ENCODE measurements at places on chromosomes 7 and 10.

GRCh38 chr7:22361795-22362194, 4.8 kb upstream of the RAPGEF5 start:
- no peak for DNase-seq

DNA sequence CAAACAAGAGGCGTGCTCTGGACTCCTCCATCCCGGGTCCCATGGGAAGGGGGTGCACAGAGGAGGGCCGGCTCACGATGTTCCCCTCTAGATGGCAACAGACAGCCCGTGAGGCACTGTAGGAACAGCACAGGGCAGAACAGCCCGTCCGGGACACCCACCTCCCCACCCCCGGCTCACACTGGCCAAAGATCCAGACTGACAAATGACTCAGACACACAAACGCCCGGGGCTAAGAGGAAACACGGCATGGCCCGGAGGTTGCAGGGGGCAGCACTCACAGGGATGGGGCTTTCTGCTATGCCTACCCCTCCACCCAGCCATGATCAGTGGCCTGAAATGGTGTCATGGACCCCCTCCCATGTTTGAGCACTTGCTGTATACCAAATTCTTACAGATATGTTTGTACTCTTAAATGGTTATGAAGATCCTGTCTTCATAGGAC, 4.9 kb upstream of the ELN start:
- no peak for DNase-seq

DNA sequence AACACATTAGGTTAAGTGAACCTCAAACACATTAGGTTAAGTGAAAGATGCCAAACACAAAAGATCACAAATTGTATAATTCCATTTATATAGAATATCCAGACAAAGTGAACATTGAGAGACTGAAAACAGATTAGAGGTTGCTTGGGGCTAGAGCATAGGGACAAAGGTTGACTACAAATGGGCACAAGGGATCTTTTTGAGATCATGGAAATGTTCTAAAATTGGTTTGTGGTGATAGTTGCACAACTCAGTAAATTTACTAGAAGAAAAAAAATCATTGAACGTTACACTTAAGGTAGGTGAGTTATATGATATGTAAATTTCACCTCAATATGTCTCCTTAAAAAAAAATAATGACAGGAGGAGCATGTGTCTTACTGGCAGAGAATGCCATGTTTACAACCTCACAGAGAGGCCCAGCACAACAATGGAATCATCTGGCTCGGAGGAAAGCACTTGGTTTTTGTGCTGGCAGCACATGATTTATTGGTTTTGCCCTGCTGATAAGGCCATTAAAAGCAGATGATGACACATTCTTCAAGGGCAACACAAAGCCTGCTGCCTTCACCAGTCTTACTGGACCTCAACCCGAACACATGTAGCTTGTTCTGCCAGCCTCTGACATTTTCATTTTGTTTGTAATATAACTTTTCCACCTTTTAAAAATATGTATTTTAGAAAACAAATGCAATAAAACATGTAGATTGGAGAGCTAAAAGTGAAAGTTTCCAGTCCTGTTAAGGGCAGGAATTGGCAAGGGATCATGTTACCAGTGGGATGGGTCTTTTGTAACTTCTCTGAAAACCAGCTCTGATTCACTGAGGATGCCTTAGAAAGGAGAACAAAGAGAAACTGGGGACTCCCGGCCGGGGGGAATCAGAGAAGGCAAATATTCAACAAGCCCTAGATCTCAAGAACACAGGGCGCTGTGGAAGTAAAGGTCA, 11.9 kb upstream of the LMOD2 start:
- DNase-seq = no peak

DNA sequence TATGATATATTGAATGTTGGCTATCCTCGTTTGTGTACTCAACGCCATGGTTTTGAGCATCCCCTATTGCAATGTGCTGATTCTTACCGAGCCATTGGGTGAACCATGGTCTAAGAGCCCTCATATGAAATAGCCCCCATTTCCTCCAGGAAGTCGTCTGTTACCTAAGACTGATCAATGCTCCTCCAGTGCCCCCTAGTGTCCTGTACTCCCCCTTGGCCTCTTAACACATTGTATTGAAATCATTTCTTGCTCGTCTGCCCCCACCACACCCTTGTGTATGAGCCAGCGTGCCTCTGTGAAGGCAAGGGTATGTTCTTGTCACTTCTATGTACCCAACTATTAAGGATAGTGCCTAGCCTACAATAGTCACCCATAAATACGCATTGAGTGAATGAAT, 11.2 kb upstream of the SLC35B4 start:
- DNase-seq = no peak

GRCh38 chr7:25014756-25015155, 34.8 kb upstream of the OSBPL3 start:
- no peak for DNase-seq

GRCh38 chr10:119931871-119932270, 39.3 kb downstream of the SEC23IP start:
- no peak for DNase-seq

- no peak for DNase-seq
Observed at GRCh38 chr10:11787846-11788245, 35.3 kb upstream of the PROSER2 start.

DNA sequence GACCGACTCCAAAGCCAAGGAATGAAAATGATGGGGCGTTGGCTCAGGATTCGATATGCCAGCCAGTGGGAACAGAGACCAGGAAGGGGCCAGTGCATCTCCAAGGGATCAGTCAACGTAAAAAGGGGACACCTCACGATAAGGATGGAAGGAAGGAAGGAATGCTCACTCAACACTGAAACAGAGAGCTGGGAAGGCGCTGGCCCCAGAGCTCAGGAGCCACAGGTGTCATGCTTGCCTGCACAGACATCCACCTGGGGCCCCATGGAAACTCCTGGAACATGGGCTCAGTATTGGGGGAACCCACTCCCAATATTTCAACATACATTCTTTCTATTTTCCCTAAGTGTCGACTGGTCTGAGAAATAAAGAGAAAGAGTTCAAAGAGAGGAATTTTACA, 5.3 kb downstream of the MMRN2 start:
- no peak for DNase-seq

DNA sequence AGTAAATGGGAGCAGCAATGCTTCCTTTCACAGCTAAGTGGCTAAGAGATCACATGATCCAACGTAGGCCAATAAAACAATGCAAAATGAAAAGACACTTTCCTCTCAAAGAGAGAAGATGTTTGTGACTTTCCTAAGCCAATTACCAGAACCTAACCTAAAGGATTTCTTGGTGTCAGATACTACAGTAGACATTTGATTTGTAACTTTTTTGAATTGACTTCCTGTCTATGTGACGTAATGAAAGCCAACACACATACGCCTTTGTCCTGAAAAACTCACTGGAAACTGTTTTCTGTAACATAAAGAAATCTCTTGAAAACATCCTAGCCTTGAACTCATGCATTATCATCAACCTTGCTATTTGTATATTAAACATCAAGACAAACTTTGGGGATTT, 417.1 kb downstream of the GPAM start:
- no peak for DNase-seq

DNA sequence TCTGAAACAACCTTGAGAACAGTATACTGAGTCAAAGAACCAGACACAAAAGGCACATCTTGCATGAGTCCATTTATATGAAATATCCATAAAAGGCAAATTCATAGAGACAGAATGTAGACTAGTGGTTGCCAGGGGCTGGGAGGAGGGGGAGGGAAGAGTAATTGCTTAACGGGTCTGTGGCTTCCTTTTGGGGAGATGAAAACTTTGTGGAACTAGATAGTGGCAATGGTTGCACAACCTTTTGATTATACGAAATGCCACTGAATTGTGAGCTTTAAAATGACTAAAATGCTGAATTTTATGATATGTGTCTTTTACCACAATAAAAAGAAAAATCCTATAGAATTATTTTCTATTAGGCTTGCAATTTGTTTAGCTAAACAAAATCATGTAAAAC, 16.8 kb downstream of the ADRB1 start:
- DNase-seq = no peak

- no peak for DNase-seq
Observed at GRCh38 chr10:125633517-125633999, 49.4 kb downstream of the TEX36 start.

- DNase-seq = no peak
Observed at GRCh38 chr7:6367701-6368211, 80.0 kb downstream of the DAGLB start.

DNA sequence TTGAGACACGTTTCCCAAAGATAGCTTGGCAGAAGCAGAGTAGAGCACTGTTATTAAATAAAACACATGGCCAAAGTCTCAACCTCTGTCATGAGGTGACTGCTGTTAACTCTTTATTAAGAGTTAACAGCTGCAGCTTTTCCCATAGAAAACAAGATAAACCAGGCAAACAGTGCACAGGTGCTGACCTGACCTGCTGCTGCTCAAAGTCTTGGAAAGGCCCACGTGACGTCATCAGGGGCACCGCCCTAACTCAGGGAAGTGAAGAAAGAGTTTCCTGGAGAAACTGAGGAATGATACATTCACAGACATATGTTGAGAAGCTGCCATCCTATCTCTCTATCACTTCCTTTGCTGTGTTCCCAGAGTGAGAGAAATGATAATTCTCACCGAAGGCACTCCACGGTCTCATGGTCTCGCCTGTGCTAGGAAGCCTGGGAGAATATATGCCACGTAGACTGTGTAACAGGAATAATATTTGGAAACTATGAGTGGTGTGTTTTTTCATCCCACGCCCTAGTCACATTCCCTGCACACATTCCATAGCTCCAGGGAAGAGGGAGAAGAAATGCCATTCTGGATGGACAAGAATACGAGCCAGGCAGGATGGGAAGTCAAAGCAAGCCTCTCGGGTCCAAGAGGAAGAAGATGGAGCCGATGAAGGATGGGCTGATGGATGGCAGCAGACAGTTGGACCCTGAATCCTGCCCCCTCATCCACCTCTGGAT, 146.2 kb upstream of the NFE2L3 start:
- no peak for DNase-seq

GRCh38 chr7:46545790-46546189, 624.7 kb upstream of the IGFBP3 start:
- no peak for DNase-seq

DNA sequence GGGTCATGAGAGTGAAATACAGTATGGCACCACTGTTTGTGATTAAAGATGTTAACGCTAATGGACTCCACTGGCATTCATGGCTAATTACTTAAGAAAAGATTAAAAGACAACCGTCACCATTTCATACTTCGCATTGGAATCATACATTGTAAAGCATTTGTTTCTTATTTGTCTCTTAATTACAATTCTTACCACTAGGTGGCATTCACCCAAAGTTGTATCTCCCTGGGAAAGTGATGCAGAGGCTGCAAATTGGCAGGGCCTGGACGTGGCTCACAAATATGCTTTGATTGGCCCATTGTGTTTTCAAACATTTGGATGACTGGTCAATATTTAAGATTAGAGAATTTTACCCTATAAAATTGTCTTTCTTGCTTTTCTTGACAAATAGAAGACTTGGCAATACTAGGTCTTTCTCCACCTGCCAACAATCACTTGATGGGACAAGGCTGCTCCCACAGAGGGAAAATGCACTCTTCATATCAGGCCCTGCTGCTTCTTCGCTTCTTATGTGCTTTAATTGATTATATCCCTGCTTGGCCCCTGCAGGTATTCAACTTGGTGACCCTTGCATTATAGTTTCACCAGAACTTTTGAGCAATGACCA, 72.1 kb upstream of the STARD3NL start:
- no peak for DNase-seq

- no peak for DNase-seq
Observed at GRCh38 chr10:116985611-116986010, 19.4 kb downstream of the SHTN1 start.

DNA sequence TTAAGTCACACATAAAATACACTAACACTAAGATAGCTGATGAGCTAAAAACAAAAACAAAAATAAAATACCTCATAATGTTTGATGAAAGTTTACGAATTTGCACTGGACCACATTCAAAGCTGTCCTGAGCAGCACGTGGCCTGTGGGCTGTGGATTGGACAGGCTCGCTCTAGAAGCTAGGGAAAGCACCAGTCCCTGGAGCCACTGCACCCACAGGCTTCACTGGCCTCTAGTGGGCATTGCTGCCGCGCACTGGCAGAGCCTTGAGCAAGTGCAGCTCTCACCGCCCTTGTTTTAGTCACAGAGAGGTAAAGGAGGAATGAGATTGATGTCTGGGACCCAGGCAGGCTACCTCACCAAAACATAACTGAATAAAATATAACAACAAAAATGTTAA, 67.6 kb downstream of the PAX2 start:
- no peak for DNase-seq

DNA sequence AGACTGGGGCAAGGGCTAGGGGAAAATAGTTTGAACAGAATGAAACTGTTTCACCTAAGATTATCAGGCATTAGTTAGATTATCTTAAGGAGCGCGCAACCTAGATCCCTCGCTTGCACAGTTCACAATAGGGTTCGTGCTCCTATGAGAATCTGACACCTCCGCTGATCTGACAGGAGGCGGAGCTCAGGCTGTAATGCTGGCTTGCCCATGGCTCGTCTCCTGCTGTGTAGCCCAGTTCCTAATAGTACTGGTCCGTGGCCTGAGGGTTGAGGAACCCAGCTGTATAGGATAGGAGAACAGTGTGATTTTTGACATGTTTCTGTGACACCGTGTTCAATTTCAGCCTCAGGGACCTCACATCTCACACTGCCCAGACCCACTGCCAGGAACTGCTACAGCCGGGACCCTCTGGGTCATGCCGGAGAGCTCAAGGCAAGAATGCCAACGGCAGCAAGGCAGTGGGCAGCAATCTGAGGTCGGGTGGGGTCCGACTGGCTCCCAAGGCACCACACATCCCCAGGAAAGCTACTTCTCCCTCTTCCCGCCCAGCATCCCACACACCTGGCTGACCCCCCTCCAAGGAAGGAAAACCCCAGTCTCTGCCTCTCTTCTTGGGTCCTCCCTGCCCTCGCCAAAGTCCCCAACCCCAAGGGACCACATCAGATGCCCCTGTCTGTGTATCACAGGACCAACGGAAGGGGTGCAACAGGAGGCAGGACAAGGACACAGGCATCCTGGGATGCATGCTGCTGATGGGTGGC, 31.7 kb downstream of the CAMK2B start:
- no peak for DNase-seq

DNA sequence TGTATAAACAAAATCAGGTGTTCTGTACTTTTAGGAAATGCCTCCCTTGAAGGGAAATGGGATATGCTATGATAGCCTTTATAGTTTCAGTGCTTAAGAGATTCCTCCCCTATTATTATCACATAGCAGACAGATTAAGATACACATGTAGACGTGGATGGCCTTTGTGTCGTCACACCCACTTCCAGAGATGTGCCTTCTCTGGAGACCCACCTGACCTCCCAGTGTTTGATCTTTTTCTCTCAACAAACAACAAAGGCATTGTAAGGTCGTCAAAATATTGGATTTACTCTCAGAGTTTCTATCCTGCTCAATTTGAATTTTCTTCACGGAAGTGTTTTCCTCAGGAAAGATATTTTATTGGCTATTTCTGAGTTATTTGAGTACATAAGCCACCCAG, 25.7 kb upstream of the C1GALT1 start:
- no peak for DNase-seq

- no peak for DNase-seq
Observed at GRCh38 chr10:85642421-85643170, 724.0 kb downstream of the GRID1 start.

GRCh38 chr10:88228130-88228529, 355.0 kb downstream of the RNLS start:
- DNase-seq = no peak

GRCh38 chr7:111568419-111568818, 6.1 kb upstream of the IMMP2L start:
- DNase-seq = no peak

GRCh38 chr10:124522933-124523871, 61.6 kb downstream of the LHPP start:
- DNase-seq = no peak

- no peak for DNase-seq
Observed at GRCh38 chr10:78223088-78223487, 189.4 kb downstream of the RPS24 start.
